Activated CD4-positive, alpha-beta T cell treated with anti-CD3 and anti-CD28 coated beads, Interleukin-2, amount 50 U/mL, for 4 hours (primary cell): ENCODE measurements at places on chromosomes 1 and 21.

GRCh38 chr1:197510691-197511378 lies 242.8 kb downstream of the CRB1 start:
- DNase-seq: no peak

- DNase-seq: no peak
Observed at GRCh38 chr21:37932936-37933335, 16.7 kb upstream of the KCNJ6 start.

GRCh38 chr1:41795205-41795762 lies 123.4 kb downstream of the HIVEP3 start:
- DNase-seq: no peak

DNA sequence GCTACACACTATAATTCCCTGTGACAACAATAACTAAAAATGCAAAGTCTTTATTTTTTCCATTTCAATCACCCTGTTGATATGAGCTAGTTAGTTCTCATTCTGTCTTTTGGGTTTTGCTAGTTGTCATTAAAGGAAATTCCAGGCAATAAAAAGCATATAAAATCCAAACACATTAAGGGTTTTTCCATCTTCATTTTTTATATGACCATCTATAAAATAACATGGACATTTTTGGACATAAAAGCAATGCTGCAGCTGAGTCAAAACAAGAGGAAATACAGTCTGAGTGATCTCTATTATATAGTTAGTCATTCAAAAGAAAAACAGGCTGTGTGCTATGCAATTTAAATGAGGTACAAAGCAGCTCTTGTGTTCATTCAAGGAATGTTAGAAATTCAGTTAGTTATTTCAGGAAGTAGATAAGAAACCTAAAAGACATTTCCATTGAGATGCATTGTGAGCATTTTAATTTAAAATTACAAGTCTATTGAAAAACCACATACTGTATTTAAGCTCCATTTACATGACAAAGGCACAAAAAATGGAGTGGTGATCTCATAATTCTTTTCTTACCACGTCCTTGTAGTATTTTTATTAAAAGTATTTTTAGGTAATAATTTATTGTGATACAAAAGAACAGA lies 67.3 kb upstream of the BCL10 start:
- no peak for DNase-seq

DNA sequence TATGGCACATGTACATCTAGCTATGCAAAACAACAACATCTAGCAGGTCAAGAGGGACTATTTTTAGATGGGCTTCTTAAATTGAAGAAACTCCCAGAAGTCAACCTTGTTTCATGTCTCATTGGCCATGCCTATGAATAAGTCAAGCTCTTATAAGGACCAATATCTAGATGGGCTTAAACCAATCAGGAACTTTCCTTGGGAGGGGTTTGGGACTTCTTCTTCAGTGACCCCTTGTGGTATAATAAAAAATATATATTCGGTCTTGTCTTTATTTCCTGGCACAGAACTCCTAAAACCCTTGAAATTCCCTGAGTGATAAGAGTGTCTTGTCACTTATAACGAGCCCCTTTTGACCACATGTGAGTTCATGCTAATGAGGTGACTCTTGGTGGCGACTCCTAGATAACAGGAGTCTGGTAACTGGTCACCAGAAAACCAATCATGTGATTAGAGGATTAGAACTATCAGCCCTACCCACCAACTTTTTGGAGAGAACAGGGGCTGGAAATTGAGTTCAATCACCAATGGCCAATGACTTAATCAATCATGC lies 218.3 kb downstream of the HHIPL2 start:
- no peak for DNase-seq

GRCh38 chr1:43447891-43448708 lies 5.6 kb downstream of the HYI start:
- no peak for DNase-seq

DNA sequence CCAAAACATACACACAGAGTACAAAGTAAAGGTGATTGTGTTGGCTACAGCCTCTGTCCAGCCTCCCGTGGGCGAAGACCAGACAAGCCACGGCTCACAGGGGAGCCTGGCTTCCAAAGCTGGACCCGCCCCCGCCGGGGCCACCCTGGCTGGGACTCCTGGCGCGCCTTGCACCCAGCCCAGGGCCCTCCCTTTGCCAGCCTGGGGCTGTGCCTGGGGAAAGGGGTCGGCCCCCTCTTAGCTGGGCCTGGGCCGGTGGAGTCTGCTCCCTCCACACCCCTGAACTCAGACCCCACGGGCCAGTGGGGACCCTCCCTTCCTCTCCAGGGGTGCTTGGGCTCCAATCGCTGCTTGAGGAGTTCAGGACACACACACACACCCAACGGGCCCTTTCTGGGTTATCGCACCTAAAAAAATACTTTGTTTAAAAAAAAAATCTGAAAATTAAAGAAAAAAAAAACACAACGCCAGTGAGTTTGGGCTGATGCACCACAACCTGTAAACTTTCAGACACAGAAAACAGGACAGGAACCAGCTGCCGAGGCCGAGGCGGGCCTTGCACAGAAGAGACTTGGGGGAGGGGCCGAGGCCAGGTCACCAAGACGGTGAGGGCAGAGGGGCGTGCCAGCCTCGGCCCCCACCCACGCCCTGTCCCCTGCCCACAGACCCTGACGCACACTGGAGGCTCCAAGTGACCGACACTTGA lies 56.3 kb downstream of the KCNAB2 start:
- DNase-seq: no peak

DNA sequence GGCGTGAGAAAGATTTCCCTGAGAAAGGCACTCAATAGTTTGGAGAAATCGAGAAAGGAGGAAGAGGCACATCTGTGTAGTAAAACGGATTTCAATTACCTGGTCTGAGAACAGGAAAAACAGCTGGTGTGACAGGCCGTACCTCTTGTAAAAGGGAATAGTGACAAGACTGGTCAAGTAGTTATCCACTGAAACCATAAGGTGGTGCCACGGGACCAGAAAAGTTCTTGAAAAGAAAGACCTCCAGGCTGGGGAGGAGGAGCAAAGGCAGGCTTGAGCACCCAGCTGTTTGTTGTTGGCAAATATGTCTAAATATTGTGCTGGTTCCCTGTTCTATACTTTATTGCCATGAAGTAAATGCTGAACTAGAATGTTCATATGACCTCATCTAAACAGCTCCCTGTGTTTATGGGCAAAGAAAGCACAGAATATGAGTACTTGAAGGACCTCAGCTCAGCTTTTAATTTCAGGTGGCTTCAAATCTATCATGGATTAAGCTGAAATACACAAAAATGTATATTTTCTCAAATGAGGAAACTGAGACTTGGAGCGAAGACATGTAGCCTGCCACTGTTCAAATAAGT lies 4.0 kb downstream of the HAO2 start:
- DNase-seq: no peak

DNA sequence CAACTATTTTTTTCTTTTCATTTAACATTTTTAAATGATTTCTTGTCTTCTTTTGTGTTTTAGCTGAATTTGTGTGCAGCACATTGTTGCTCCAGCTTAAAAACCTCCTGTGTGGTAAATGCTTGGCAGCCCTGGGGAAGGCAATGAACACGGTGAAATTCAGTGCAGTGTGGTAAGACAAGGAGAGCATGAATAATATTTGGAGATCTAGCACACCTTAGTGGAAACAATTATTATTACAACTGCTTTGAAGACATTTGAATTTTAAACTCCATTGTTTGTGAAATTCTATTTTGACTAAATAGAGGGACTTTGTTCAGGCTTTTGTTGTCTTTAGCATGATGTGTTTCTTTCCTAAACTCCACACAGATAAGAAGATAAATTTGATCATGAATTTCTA lies 242.6 kb upstream of the CXADR start:
- DNase-seq: no peak

GRCh38 chr1:68346188-68346808 lies 103.5 kb downstream of the RPE65 start:
- DNase-seq: no peak

- peak; percentile 54 for DNase-seq
Observed at GRCh38 chr1:198935306-198935921, 296.6 kb downstream of the PTPRC start.

DNA sequence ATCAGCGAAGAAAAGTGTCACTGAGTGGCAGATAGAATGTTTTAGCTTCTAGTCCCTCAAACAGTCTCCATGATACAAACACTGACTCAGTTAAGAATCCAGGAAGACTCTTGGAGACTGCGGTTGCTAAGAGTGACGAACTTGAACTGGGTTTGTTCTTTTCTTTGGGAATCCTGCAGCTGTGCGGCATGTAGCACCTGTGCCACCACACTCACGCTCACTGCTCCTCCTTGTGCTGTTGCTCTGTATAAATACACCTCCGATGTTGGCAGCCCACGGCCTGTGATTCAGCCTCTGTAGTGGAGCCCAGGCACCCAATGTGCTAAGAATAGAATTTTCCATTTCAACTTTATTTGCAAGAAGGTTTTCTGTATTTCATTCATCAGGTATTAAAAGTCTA lies 5.5 kb upstream of the PPIE start:
- no peak for DNase-seq

GRCh38 chr1:79161077-79161476 lies 154.5 kb upstream of the ADGRL4 start:
- no peak for DNase-seq

DNA sequence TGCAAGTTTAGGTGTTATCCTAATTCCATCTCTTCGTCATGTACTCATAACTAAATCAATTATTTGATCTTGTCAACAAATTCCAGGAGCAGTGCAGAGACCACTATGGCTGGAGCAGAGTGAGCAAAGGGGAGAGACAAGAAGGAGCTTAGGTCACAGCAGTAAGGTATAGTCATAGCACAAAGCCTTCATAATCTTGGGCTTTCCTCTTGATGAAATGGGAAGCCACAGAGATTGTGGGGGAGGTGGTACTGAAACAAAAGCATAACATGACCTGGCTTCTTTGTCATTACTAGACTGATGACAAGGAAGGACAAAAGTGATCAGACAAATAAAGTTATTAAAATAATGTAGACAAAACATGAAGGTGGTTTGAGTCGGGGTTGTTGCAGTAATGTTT lies 60.1 kb upstream of the PTGS2 start:
- no peak for DNase-seq

GRCh38 chr1:183769956-183770815 lies 34.7 kb upstream of the RGL1 start:
- no peak for DNase-seq

DNA sequence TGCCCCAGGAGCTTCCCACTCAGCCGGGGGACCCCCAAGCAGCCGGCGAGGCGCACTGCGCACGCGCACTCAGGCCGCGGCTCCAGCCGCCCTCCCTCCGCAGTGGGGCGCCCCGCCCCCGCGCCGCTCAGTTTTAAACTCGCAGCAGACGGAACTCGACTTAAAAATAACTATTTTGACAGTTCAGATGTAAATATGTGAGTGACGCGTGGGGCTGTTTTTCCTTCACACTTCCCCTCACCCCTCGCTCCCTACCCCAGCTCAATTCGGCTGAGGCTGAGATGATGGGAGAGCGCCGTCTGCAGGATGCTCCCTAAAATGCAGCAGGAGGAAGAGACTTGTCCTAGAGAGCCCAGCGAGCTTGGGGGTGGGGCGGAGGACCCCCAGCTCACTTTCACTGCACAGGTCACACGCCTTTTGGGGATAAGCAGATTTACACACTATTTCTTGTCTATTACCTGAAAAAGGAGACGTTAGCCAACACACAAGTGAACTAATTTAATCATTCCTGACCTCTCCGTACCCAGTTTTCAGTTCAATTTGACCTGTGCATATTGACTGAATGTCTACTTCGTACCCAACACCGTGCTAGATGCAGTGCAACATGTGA lies 8.9 kb upstream of the LEMD1 start:
- peak; percentile 37 for DNase-seq

GRCh38 chr1:43688594-43689000 lies 18.7 kb upstream of the ST3GAL3 start:
- DNase-seq: no peak

DNA sequence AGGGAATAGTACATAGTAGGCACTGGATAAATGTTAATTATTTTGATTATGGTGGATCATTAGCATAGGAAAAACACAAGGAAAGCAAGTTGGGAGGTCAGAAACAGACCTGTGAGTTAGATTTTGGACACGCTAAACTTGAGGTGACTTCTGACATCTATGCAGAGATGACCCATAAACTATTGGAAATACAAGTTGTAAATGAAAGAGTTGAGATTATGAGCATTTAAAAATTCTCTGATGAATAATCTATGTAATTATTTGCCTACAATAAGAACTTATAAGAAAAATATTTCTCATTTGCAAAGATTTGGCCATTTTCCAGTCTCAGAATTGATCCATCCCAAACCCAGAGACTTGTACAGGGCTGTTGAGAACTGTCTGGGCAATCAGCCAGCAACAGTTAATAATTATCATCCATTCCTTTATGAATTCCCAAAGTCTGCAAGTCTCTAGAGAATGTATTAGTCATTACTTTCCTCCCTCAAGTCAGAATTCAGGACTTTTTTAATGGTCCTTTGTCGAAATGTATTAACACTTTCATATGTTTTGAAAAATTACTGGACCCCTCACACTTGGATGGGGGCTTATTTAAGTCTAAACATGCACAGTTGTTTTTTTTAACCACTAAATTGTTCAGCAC lies 19.4 kb upstream of the SLAMF6 start:
- no peak for DNase-seq

- DNase-seq: no peak
Observed at GRCh38 chr1:201080135-201080534, 32.1 kb downstream of the CACNA1S start.

DNA sequence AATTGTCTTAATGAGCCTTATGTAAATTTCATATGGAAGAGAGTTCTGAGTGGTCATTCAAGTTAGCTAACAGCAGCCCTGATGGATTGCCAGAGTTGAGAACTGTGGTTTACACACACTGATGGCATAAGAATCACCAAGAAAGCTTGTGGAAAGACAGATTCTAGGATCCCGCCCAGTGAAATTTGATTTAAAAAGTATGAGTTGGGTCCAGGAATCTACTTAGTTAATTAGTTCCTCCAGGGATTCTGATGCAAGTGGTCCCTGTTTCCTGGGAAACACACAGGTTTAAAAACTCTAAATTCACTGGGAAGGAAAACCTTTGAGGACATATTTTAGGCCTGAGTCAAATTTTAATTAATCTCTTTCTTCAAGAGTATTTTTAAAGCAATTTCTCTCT lies 144.3 kb downstream of the NTPCR start:
- no peak for DNase-seq

- DNase-seq: no peak
Observed at GRCh38 chr21:31050577-31051157, 12.4 kb upstream of the KRTAP19-8 start.

DNA sequence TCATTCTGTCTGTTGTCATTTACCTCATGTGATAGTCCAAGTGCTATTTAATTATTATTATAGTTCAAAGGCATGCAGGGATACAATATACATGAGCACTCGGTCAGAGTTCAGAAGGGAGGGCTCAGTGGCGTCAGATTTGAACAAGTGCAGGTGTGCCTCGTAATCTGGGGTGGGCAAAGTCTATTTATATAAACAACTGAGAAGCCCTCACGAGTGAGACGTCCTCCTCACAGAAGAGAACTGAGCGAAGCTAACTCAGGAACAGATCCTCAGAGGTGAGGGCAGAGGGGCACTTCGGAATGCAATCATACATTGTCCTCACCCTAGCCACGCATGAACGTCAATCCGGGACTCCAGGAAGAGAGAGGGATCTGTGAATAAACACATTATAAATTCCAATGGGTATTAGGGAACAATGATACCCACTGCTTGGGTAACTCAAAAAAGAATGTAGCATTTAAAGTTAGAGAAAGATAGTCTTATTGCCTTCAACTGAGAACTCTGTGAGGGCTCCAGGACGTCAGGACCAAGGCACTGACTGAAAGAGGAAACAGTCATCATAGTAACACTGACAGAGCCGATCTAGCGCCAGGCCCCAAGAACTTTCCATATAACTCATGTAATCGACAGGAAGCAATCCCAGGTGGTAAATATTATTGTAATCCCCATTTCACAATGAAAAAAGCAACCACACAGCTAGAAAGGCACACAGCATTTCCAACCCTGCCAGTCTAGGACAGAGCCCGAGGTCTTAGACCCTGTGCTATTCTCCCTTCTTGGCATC lies 127.1 kb upstream of the B3GALT2 start:
- no peak for DNase-seq
